Stimulated activated CD8-positive, alpha-beta memory T cell treated with anti-CD3 and anti-CD28 coated beads, Interleukin-7, amount 100 ng/mL, for 1 hour (primary cell): ENCODE measurements at places on chromosomes 13 and 19.
A peak's percentile ranks its signal among the peaks of the same experiment; 100 is the strongest.

- DNase-seq, result no peak
Observed at GRCh38 chr19:33273881-33274662, 28.3 kb downstream of the CEBPA start.

DNA sequence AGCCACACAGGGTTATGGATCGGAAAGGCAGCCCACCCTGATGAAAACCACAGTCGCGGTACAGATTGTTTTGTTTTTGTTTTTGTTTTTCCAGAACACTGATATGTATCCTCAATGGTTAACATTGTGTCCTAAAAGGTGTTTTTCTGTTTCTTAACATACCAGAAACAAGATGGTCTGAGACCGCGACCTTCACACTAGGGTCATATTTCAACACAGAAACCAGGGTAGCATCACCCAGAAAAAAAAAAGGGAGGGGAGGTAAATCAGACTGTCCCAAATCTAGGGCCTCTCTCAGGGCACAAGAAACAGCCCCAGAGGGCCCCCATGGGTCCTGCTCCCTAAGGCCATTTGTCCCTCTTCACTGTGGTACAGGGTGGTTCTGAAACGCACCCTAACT, 66.5 kb downstream of the INSR start:
- DNase-seq, result no peak

- no peak for DNase-seq
Observed at GRCh38 chr13:112984954-112985802, 16.2 kb downstream of the MCF2L start.

- DNase-seq, result no peak
Observed at GRCh38 chr19:6718741-6719539, 1.5 kb downstream of the C3 start.

DNA sequence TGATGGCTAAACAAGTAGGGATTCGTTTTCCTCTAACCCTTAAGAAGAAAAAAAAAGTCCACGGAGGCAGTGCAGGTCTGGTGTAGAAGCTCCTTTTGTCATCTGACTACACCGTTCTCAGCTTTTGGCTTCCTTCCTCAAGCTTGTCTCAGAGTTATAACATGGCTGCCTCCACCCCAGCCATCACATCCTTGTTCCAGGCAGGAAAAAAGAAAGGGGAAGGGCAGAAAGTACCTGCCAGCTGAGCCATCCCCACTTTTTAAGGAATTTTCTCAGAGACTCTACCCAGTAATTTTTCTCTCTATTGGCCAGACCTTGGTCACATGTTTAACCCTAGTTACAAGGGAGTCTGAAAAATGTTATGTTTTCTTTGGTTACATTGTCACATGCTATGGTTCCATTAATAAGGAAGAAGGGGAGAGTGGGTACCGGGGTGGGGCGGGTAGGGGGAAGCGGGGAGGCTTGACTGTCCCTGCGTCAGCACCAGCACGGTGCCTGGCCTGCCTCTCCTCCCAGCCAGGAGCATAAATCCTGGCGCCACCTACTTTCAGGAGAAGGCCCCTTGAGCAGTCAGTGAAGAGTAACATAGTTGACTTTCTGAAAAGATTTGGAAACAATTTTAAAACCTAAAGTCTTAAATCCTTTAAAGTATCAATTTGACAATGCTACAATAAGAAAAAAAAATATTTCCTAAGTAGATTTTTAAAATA, 11.1 kb downstream of the FAM124A start:
- DNase-seq, result no peak

DNA sequence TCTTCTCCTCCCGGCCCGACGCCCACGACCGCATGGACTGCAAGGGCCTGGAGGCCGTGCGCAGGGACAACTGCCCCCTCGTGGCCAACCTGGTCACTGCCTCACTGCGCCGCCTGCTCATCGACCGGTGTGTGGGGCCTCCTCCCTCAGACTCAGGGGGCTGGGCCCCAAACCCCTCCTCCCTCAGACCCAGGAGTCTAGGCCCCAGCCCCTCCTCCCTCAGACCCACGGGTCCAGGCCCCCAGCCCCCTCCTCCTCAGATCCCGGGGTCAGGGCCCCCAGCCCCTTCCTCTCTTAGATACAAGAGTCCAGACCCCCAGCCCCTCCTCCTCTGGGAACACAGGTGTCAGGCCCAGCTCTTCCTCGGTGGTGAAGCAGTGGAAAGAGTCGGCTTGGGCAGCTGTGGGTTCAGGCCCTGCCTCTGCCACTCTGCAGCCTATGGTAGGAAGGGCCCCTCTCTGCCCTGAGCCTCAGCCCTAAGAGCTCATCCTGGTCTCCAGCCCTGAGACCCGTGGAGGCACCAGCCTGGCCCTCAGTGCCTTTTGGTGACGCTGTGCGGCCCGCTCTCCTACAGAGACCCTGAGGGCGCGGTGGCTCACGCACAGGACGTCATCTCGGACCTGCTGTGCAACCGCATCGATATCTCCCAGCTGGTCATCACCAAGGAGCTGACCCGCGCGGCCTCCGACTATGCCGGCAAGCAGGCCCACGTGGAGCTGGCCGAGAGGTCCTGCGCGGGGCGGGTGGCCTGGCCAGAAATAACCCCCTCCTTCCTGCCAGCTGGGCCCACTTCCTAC, 3.7 kb upstream of the SPIB start:
- DNase-seq, result peak; percentile 60

GRCh38 chr13:51818781-51819511, 15.0 kb upstream of the DHRS12 start:
- DNase-seq, result no peak

DNA sequence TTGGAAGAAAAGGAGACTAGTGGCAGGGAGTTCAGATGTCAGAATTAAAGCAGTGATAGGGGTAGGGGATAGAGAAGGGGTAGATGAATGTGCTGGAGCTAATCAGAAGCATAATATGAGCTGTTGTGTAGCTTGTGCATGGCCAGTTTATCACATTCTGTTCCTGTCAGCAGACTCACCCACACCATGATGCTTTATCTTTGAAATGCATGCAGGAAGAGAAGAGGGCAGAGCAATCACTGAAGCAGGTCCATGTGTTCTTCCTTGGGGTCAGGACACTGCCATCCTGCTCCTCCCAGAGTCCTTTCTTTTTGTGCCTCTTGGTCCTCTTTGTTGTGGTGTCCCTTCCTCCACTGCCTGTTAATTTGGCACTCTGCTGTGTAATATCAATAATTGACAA, 5.8 kb downstream of the CHAMP1 start:
- no peak for DNase-seq

DNA sequence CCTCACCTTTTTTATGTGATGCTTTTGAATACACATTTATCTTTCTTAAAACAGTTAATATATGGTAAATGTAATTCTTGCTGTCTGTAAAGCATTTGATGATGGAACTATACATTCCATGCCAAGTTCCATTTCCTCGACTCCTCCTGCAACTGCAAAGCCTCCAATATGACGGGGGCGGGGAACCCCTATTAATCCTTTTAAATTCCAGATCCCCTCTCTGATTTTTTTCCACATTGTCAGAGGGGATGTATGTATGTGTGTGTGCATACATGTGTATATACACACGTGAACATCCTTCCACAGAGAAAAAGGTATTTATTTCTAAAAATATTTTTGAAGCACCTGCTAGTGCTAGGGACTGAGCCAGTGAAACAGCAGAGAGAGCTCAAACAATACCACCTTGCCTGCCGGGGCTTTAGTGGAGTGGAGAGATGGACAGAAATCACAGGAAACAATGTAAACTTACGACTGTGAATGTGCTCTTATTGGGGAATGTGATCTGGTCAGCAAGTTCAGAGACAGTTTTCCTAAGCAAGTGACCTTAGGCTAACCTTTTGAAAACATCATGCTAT, 25.3 kb upstream of the MAB21L1 start:
- DNase-seq, result no peak

DNA sequence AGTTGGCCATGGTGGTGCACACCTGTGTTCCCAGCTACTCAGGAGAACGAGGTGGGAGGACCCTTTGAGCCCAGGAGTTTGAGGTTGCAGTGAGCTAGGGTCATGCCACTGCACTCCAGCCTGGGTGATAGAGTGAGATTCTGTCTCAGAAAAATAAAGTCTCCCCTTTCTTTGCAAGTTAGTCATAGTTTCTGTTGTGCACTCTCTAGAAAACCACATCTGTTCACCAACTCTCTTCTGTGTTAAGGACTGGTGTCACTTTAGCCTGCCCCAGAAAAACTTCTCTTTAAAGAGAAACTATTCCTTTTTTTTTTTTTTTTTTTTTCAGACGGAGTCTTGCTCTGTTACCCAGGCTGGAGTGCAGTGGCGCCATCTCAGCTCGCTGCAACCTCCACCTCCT, 4.9 kb upstream of the CHST8 start:
- DNase-seq, result no peak

DNA sequence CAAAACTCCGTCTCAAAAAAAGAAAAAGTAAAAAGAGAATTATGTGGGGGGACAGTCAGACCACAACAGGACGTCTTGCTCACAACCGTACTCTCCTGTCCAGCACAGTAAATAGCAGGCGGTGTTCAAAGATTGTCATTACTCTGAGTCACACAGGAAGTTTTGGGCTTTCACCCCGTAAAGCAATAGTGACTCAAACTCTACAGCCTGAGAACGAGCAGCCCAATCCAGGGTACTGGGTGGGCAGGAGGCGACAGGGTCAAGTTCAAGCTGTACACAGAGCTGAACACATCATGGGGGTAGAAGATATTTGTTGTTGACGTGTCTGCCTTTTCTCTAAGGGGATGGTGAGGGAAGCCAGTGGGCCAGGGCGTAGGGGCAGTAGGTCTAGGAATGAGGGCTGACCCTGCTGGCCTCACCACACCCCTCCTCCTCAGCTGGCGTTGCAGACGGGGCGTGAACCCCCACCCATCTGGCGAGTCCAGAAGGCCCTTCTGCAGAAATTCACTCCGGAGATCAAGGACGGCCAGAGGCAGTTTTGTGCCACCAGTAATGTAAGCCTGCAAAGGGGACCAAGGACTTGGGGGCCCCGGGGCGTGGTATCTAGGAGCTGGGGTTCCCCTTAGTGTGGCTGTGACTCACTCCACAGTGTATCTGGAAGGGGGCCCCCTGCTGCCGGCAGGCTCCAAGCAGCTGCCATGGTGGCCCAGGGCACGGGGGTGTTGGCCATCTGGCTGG, 23.3 kb downstream of the PRR12 start:
- DNase-seq, result no peak
